Activated naive CD4-positive, alpha-beta T cell treated with anti-CD3 and anti-CD28 coated beads for 36 hours (primary cell): ENCODE measurements at places on chromosomes 5 and 9. TPM values are rescaled to one million over a fixed set of nuclear protein-coding genes. Genes with fewer than 3 reads are reported as not detected.

DNA sequence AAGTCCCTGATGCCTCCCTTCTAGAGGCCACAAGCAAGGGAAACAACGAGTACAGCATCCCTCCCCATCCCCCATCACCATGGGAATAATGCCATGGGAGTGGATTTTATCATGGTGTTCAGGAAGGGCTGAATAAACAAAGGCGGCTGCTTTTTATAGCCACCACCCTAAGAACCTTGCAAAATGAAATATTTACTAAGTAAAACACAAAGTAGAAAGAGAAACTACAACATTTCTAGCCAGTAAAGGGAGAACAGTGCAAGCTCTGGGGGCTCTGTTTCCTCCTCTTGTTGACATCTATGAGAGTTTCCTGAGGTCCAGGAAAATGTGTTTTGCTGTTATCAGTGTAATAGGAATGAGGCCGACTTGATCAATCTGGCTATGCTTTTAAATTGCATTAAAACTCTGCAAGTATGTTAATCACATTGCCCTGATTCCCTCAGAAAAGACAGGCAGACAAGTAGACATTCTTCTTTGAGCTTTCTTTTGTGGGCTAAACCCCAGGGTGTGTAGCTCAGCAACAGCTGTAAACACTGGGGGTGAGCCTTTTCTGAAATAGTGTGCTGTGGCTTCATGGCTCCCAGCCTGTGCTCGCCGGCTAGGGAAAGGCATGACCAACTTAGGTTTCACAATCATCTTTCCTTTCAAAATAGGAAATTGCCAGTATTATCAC lies 31.1 kb downstream of the SV2C start:
- DNase-seq: no peak

- no peak for DNase-seq
These were observed 18.6 kb downstream of the ANXA6 start for GRCh38 chr5:151139015-151139414.

EPB41L4A gene
- total RNA-seq: not detected

- DNase-seq: no peak
These were observed 84.7 kb upstream of the SLCO6A1 start for GRCh38 chr5:102583276-102584124.

GRCh38 chr5:124747791-124748686 lies 1.6 kb upstream of the ZNF608 start:
- no peak for DNase-seq

- DNase-seq: no peak
These were observed 410.9 kb downstream of the PLK2 start for GRCh38 chr5:58048954-58049353.

DNA sequence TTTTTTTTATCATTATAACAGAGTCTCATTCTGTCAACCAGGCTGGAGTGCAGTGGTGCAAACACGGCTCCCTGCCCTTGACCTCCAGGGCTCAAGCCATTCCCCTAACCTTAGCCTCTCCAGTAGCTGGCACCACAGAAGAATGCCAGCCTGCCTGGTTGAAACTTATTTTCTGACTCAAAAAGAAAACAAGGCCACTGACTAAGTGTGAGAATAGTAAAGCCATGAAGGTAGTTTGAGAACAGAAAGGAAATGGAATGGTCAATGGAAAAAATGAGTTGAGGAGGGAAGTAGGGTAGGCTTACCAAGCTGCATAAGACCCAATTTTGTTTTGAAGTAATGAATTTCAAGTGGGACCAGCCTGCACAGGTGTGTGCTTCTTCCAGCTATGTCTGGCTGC lies 82.8 kb upstream of the RORB start:
- DNase-seq: no peak

DNA sequence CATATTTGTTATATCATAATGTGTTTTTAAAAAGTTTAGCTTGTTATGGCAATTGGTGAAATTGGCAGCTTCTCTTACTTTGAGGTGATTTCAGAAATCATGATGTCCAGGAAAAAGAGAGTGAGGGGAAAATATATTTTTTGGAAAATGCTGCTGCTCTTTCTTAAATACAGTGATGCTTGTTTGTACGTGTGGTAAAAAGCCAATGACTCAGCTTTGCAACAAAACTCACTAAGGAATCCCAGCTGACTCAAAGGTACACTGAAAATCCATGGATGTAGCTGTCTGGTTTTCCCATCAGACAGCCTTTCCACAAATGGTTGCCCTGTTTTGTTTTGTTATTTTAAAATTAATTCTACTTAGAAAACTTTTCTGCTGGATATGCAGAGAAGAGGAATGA lies 306.4 kb upstream of the PAPPA start:
- DNase-seq: no peak

- no peak for DNase-seq
These were observed 71.5 kb upstream of the MEF2C start for GRCh38 chr5:88954511-88954910.

CAST gene
- 122 TPM for total RNA-seq

GRCh38 chr9:35397923-35398322 lies 92.0 kb upstream of the RUSC2 start:
- DNase-seq: no peak

GRCh38 chr5:145787001-145787400 lies 48.1 kb downstream of the PRELID2 start:
- DNase-seq: no peak

- no peak for DNase-seq
These were observed 142.0 kb downstream of the AOPEP start for GRCh38 chr9:94868464-94868863.

- DNase-seq: no peak
These were observed 65.1 kb upstream of the ZNF366 start for GRCh38 chr5:72572236-72572765.

DNA sequence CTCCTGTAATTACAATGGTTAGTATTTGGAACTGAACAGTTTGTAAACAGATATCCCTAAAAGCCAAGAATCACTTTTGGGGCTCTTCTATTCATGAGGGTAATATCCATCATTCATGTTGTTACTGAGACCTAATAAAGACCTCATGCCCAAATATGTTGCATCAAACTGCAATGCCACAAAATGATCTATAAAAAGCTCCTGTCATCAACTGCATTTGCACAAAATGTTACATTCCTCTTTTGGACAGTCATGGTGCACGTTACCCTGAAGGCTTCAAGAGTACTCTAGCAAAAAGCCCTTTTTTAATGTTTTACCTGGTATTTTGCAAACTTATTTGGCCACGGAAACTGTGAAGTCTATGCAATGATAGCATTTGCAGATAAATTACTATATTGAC lies 14.2 kb upstream of the EQTN start:
- no peak for DNase-seq

GRCh38 chr5:78661691-78662090 lies 13.1 kb upstream of the LHFPL2 start:
- no peak for DNase-seq

- DNase-seq: no peak
These were observed 81.7 kb downstream of the HMHB1 start for GRCh38 chr5:143893638-143894037.

RAD50 gene
- total RNA-seq: 39.1 TPM

DNA sequence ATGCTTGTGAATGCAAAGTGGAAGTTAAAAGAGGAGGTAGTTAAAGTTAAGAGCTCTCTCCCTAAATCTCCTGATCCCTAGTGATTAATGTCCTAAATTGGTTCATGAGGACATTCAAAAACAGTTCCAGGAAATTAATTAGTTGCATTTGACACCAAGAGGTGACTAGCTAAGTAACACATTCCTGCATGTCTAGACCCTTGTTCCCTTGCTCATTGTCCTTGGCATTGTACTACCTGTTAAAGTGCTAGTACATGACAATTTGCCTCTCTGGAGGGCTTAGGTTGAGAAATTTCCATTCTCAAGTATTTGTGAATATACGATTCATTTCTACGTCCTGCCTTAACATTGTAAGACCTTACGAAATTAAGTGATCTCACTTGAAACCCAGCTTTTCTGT lies 278.6 kb upstream of the CDH10 start:
- no peak for DNase-seq

TBC1D2 gene
- total RNA-seq: 2.5 TPM

DNA sequence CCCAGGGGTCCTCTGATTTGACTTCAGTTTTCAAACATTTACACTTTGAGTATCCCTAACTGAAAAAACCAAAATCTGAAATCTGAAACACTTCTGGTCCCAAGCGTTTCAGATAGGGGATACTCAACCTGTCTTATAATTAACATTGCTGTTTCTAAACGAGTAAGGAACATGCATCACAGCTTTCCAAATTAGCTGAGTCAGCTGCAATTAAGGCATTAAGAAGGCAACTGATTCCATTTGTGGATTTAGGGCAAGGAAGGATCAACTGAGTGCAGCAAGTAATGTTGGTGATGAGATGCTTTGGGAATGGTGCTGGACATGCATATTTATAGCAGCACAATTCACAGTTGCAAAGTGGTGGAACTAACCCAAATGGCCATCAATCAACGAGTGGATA lies 168.6 kb downstream of the ACER2 start:
- DNase-seq: no peak

- DNase-seq: no peak
These were observed 1375.0 kb upstream of the NUDT12 start for GRCh38 chr5:104937598-104937997.

- no peak for DNase-seq
These were observed 1.1 kb upstream of the DBH start for GRCh38 chr9:133635098-133635497.

DNA sequence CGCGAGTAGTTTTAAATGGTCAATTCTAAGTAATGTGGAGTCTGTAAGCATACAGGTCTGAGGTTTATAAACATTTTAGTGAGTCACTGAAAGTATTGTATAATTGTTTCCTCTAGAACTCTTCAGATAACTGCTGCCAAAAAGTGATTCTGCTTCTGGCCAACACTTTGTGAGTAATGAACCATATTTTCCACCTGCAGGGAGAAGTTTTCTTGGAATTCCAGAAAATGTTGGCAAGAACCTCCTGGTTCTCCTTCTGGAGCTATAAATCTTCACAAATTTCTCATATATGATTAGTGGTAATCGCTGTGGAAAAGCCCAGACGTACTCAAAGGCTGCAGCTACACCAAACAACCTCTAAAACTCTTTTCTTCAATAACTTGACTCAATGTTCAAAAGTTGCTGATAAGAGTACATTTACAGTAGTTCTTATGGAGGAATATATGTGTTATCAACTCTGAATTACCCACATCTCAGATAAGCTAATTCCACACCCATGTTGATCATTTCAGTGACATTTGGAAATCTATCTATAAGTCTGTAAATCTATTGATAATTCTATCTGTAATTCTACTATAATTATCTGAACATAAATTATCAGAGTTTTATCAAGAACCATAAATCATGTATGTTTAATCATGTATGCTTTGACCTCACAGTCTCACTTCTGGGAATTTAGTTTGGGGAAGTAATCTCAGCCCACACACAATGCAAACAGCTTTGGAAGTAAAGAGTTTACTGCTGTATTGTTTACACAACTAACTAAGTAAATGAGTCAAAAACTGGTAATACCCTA lies 74.1 kb downstream of the FNBP1 start:
- no peak for DNase-seq

DNA sequence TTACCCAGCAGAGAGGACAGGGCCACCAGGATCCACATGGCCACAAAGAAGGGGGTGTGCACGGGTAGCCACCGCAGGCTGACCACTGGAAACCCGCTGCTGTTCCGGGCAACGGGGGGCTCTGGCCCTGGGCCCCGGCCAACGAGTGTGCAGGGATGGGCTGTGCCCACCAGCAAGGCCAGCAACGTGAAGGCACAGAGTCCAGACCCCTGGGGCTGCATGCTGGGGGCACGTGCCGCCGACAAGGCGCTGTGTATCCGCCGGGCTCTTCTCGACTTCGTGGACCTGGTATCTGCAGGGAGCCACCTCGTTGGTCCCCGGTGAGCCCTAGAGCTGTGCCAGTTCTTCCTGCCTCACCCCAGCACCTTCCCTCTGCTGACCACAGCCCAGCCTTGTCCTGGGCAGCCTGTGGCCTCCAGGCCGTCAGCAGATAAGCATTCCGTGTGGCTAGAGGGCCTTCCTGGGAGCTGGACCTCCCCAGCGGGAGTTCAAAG lies 42.2 kb upstream of the CEP72 start:
- DNase-seq: no peak

PLCXD3 gene
- total RNA-seq: not detected

- no peak for DNase-seq
These were observed 1.6 kb upstream of the TXN start for GRCh38 chr9:110257956-110258355.

DEPDC1B gene
- total RNA-seq: 35.8 TPM

GRCh38 chr5:157273131-157273556 lies 7.2 kb downstream of the CYFIP2 start:
- peak; percentile 55 for DNase-seq

DNA sequence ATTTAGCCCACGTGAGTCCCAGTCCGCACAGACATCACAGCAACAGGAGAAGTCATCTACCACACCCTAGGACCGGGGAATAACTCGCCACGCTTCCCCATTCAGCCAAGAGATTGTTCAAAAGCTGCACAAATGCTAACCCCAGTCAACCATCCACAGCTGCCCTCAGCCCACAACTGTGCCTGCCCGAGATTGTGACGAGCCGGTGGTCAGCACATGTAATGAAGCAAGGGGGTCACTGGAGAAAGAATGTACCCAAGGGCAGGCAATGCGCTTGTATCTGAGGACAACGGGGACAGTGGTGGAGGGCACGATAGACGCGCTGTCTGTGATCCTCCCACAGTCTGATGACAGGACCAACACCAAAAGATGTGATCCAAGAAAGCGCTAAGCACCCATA lies 67.8 kb downstream of the COL23A1 start:
- no peak for DNase-seq

GRCh38 chr9:113589890-113590289 lies 126.4 kb downstream of the RGS3 start:
- peak; percentile 25 for DNase-seq

GRCh38 chr5:151081431-151082281 lies 822 bp upstream of the TNIP1 start:
- no peak for DNase-seq

- no peak for DNase-seq
These were observed 124.9 kb downstream of the EBF1 start for GRCh38 chr5:158974775-158975174.

FAM81B gene
- total RNA-seq: not detected

GRCh38 chr5:83095163-83095956 lies 18.0 kb downstream of the XRCC4 start:
- no peak for DNase-seq

DNA sequence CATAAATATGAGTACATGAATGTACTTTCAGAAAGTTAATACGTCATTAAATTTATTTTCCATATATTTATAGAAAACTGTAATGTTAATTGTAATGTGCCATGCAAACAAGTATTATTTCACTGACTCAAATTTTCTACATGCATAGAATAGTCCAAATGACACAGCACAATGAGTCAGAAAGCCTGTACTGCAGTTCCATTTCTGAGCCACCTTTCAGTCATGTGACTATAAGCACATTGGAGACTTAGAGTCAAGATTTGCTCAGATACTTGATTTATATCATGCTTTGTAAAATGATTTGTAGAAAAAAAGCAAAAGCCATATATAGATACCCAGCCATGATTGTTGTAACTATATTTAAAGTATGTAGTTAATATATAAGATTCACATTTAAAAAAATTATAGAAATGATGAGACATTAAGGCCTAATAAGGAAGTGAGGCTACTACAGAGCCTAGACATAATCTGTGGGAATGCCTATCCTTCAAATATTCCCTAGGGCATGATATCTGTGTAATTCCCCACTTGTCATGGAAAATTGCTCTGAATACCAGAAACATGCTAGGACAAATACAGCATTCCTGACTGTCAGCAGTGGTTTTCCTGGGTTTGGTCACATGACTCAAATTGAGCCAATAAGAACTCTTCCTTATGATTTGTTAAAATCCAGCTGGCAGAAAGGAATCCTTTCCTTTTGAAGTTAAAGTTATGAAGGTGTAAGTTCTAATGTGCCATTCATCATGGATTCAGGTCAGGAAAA lies 50.0 kb downstream of the PTPRD start:
- DNase-seq: no peak
